ENCODE measurements at places on chromosomes 16 and 17. TPM values are rescaled to one million over a fixed set of nuclear protein-coding genes. Genes with fewer than 3 reads are reported as not detected.

DNA sequence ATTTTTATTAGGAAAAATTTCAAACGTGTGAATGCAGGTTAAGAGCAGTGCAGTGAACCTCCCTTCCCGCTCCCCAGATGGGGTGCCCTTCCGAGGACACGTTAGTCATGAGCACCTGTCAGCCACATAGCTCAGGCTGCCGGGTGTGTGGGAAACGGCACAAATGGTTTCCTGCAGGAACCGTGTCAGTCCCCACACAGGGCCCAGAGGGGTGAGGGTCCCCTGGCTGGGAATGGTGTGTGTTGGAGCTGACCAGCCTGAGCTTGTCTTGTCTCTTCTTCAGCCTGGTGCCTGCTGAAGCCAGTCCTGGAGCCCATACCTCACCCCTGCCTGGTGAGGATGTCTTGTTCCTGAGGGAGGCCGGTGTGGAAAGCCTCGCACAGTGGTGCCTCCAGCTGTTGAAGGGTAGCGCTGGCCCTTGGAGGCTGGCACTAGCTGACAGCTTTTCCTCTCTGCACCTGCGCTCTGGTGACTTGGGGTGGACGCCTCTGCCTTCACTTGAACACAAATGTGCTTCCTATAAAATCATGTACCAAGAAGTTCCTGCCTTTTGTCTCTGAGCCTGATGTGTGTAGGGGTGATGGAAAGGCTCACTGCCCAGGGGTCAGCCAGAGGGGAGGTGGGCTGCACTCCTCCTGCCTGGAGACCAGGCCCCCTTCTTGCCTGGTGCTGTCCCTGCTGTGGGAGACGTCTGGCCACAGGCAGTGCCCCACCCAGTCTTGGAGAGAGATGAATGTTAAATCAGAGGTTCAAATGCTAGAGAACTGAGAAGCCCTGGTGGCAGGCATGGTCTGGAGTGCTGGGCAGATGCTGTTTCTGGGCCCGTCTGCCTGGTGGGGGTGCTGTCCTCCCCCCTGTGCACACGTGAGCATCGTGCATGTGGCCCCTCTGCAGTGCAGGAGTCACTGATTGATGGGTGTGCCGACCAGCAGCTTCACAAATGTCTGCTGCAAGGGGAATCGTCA, 102.6 kb upstream of the ZNF750 start:
- no peak for DNase-seq

Gene CD7
- 0.88 TPM for polyA plus RNA-seq

DNA sequence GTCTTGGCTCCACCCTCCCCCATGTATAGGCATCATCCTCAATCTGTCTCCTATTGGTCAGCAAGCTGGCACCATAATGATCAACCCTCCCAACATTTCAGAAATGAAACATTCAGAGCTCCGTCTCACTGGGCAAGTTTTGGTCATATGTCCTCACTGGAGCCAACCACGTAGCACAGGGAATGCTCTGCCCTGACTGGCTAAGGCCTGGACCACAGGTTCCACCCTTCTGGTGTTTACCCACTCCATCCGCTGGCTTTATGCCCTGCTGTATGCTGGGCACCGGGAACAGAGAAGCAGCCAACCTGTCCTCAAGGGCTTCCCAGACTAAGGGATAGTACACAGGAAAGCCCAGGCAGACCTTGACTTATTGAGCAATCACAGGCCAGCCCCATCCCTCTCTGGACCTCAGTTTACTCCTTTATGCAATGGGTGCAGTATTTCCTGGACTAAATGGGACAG, 20.5 kb downstream of the MYO15A start:
- peak; percentile 31 for DNase-seq

Gene KRT27
- not detected for polyA plus RNA-seq

GRCh38 chr16:13970708-13971422, 50.9 kb downstream of the ERCC4 start:
- no peak for DNase-seq

Gene CDT1
- polyA plus RNA-seq = 77.9 TPM

- DNase-seq = no peak
Observed at GRCh38 chr17:61155590-61156237, 243.9 kb upstream of the TBX2 start.

GRCh38 chr17:78925662-78926555, 722 bp upstream of the TIMP2 start:
- DNase-seq = peak; percentile 89

GRCh38 chr17:82098939-82099763, 1.1 kb upstream of the FASN start:
- DNase-seq = no peak

Gene PTX4
- not detected for polyA plus RNA-seq

GRCh38 chr17:9035249-9035648, 13.9 kb downstream of the NTN1 start:
- no peak for DNase-seq

Gene FAM117A
- polyA plus RNA-seq = 13.0 TPM

Gene SHISA9
- 38.5 TPM for polyA plus RNA-seq

DNA sequence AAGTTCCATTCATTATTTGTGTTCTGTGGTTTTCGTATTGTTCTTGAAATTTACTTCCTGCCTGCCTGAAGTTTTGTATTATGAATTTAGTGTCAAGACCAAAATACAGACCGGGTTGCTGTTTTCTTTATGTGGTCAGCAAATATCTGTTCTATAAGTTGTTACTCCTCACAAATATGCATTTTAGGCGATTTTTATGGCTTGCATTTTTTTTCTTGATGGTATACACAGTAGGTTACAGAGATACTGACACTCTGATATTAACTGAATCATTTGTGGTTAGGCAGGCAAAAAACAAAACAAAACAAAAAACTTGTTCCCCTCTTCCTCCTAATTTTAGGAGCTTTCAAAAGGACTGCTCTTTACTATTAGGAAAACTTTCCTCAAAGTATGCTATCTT, 52.6 kb downstream of the BCAS3 start:
- no peak for DNase-seq

DNA sequence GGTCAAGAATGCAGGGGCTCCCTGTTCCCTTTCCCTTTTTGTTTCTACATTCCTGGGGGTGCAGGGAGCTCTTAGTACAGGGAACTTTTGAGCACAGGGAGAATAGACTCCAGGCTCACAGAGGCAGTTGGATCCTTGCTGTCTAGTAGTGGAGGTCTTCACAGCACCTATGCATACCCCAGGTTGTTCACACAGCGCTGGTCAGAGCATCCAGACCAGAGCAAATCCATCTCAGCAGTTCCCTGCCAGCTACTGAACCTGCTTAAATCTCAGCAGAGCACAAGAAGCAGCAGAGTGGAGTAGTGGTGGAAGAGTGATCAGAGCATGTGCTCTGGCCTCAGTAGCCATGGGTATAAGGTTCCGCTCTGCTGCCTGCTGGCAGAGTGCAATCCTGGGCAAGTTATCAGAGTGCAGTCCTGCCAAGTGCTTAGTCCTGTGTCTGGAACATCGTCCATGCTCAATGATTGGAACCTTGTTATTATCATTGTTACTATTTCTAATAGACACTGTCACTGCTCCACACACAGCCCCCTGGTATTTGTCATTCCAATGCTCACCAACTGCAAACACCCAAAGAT, 220.4 kb downstream of the CBLN1 start:
- DNase-seq = no peak

DNA sequence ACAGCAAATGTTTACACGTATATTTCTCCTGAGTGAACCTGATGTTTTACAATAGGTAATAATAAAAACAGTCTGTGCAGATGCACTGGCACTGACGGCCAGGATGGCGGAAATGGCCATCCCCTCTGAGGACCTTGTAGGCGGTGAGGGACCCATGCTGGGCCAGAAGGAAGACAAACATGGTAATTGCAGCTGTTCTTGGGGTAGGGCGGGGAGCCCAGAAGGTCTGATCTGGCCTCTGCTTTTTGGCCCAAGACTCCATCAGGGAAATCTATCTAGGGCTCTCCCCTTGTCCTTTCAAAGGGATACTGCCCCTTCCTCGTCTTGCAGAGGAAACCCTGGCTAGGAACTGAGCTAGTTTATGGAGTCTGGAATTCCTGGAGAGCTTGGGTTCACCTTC, 7.4 kb upstream of the LGALS9 start:
- DNase-seq = no peak

DNA sequence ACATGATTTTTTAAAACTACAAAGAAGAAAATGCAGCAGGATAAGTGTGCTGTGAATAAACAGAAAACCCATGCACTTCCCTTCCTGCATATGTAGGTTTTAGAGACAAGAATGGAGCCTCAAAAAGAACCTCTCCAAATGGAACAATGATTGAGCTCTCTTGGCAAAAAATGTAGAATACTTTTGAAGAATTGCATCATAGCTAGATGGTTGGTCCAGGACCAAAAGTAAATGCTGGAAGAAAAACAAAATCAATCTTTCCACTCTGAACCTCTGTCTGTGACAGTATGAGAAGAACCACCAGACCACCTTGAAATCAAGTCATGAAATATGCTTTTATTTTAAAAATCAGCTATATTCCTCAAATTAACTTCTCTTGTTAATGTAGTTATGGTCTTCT, 17.5 kb downstream of the HELZ start:
- DNase-seq = no peak

- DNase-seq = no peak
Observed at GRCh38 chr17:7550344-7550743, 1.5 kb downstream of the TNFSF12 start.

GRCh38 chr16:46787909-46788308, 39.8 kb upstream of the MYLK3 start:
- DNase-seq = no peak

GRCh38 chr16:47045023-47045422, 71.5 kb upstream of the DNAJA2 start:
- peak; percentile 26 for DNase-seq

- DNase-seq = no peak
Observed at GRCh38 chr16:23420011-23420410, 33.0 kb downstream of the COG7 start.

GRCh38 chr17:44930667-44931066, 15.4 kb upstream of the GFAP start:
- peak; percentile 37 for DNase-seq

Gene TBC1D26
- not detected for polyA plus RNA-seq

DNA sequence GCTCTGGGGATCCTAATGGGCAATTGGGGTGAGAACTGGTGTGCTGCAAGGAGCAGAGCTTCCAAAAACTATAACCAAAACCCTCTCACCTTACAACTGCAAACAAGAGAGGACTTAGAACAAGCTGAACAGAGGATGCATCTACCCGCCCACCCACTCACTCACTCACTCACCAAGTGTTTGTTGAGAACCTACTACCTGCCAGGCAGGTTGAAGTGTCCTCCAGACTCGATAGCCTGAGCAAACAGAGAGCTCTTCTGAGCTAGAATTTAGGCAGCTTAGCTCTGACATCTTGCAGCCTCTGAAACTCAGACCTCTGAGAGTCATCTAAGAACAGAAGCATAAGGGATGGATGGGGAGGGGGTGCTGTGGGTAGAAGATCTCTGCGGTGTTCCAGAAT, 41.2 kb downstream of the CACNG3 start:
- no peak for DNase-seq

Data from brain (organoid and tissue), 16 donors.